ENCODE measurements at places on chromosomes 5 and 9. TPM values are rescaled to one million over a fixed set of nuclear protein-coding genes. Genes with fewer than 3 reads are reported as not detected.

ENTR1 gene
- total RNA-seq: 31.3 TPM

ANKRD34B gene
- not detected for total RNA-seq

PCDHB10 gene
- 0.28 TPM for total RNA-seq

SLC34A3 gene
- total RNA-seq: not detected

EIF4E1B gene
- not detected for total RNA-seq

C9orf85 gene
- 13.6 TPM for total RNA-seq

PHF24 gene
- total RNA-seq: under 0.01 TPM

CTSV gene
- total RNA-seq: 0.37 TPM

RAB3C gene
- under 0.01 TPM for total RNA-seq

C6 gene
- 0.28 TPM for total RNA-seq

EQTN gene
- not detected for total RNA-seq

MGAT4B gene
- total RNA-seq: 94.4 TPM

ARID3C gene
- 0.14 TPM for total RNA-seq

PCDHA6 gene
- 0.55 TPM for total RNA-seq

DNM1 gene
- 9.6 TPM for total RNA-seq

PCAT7 gene
- not detected for total RNA-seq

NME5 gene
- 1.6 TPM for total RNA-seq

All from smooth muscle cell of bladder (primary cell).